ENCODE measurements at places on chromosomes 4 and X.

DNA sequence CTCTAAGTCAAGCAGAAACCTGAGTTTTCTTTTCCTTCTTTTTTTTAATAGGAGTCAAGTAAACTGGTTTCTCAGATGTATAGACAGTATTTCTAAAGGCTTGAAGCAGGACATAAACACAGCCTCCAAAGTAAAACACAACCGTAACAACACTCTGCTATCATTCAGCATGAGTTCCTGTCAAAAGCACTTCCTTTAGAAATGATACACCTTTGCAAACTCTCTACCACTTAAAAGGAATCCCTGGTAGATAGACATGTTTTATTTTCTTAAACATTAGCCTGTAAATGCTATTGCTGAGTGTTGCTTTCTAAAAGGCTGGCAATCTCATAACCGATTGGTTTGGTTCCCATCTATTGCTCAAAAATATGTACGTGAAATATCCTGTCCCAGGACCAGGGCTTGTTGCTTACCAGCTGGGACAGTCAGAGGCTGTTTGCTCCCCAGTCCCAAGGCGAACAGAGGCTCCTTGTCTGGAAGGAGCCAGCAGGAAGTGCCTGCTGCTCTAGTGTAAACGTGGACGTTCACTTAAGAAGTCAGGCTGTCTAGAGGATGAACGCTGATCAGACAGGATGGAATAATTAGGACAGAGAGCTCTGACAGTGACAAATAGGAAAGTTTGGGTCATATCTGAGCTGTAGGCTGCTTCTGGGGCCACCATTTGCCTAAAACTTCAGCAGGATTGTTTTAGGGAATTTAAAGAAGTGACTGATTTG is 173.9 kb upstream of the KLF3 start:
- DNase-seq, result peak; percentile 46

- DNase-seq, result peak; percentile 29
Observed at GRCh38 chrX:18415386-18415785, 10.0 kb upstream of the CDKL5 start.

GRCh38 chrX:152450076-152450475 is 1.0 kb downstream of the GABRA3 start:
- DNase-seq, result no peak

- DNase-seq, result peak; percentile 20
Observed at GRCh38 chrX:63784902-63785707, at the start of gene ARHGEF9. Gene ARHGEF9 (minus strand): TSS chrX:63785214. CDS start chrX:63785145, 69 bp downstream.

DNA sequence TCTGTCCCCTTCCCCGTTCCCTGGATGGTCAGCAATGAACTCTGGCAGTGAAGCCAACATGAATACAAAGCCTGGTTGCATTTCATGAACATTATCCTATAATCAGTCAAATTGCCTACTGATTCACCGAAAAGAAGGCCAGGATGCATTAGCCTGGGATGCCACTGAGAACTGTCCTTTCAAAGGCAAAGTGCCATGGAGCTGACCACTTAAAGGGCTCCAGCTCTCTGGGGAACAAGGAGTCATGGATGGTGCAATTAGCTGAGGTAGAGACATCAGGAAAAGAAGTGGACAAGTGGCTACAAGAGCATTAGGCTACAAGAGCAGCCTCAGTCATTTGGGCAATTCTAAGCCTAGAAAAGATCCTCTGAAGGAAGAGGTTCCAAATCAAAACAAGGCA is 69.0 kb downstream of the PARM1 start:
- no peak for DNase-seq

- no peak for DNase-seq
Observed at GRCh38 chr4:23202712-23203247, 510.0 kb downstream of the GBA3 start.

DNA sequence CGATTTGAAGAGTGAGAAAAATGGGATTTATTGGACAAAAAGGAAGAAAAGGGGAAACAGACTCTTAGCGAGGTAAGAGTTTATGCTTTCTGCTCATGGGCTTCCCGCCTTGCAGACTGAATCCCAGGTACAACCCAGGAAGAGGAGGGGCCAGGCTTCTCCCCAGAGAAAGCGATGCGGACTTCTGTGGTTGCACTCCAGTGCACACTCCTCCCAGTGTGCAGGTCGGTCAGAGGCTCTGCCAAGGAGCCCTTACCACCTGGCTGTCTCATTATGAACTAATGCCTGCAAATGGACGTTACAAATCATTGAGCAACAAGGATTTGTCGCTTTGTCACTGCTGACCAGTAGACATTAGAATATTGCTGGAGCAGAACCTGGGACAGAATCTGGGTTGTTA is 39.9 kb upstream of the GLRA2 start:
- DNase-seq, result no peak

DNA sequence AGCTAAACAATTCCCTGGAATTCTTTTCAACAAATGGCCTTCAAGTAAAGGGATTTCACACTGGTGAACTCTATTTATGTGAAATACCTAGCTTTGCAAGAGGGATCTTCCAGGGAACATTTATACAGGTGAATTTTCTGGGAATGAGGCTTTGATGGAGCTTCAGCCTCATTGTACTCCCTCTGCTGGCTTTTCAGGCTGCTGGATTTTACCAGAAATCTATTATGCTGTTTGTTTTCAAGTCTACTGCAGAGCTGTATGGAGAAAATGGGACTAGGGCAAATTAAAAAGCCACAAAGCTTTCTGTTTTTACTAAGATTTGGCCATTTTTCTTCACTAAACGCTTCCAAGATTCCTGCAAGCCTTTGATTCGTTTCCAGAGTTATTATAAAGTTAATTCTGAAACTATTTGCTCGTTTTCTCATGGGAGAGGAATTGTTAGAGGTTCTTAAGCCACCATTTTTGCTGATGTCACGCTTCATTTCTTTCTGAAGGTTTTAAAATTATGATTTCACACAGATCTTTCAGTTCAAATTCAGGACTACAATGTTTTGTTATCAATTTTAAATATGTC is 31.6 kb downstream of the KDM6A start:
- no peak for DNase-seq

- no peak for DNase-seq
Observed at GRCh38 chr4:15254236-15254880, 173.5 kb upstream of the C1QTNF7 start.

- no peak for DNase-seq
Observed at GRCh38 chr4:77927991-77928925, 65.6 kb downstream of the MRPL1 start.

- no peak for DNase-seq
Observed at GRCh38 chrX:150736475-150736874, 43.3 kb downstream of the MTMR1 start.

DNA sequence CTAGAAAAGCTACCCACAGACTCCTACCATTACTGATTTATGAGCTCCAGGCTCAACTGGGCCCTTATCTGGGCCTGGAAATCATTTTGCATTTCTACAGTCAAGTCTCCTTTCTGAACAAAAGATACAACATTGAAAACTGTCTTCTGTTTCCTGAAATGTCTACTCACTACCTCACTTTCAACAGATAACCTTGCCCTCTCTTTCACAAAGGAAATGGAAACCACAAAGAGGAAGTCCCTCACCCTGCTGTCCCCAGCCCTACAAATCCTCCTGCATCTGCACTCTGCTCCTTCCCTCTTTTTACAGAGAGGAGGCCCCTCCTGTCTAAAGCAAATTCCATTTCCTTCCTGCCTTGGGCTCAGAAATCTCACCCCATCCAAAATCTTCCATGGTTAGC is 24.8 kb upstream of the CYBB start:
- DNase-seq, result no peak

DNA sequence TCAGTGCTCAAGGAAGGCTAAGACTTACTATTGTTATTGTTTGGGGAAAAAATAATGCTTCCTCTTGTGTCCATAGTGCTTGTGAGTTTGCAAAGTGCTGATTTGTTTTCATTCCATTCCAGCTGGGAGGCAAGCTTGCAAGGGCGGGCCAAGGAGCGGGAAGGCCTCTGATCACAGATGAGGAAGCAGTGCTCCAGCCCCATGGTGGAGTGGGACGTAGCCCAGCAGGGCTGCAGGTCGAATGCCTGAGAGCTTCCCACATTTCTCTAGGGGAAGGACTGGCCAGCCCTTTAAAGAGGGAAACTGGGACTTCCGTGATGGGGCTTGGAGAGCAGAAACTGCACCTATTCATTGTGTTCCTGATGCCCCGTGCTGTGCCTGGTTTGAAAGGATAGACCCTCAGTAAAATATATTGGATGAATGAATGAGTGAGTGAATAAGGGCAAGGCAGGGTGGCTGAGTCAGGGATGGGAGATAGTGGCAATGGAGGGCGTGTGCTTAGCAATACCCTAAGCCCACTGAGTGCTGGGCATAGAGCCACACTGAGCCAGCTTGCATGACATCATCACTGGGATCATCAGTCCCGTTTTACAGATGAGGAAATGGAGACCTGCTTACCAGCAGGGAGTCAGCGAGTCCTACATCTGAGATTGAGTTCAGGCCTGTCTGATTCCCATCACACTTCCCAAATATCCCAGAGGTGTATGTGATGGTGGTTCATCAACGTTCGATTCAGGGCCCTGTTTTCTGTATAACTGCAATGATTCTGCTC is 17.9 kb upstream of the NSG1 start:
- DNase-seq, result no peak

DNA sequence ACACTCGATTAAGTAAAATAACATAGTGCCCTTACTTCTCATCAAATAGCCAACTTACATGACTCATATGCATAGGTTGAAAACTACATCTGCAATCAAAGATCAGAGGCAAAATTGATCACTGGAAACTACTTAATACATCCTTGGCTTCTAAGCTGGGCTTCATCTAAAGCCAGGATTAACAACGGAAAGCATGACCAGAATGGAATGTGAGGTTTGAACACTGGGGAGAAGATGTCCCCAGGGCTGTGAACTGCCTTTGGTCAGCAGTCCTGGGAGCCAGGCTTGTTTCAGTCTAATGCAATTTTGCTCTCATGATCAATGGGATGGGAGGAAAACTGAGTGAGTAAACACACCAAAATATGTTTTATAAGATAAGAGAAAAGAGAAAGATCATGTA is 192.5 kb upstream of the TTC29 start:
- DNase-seq, result peak; percentile 63

DNA sequence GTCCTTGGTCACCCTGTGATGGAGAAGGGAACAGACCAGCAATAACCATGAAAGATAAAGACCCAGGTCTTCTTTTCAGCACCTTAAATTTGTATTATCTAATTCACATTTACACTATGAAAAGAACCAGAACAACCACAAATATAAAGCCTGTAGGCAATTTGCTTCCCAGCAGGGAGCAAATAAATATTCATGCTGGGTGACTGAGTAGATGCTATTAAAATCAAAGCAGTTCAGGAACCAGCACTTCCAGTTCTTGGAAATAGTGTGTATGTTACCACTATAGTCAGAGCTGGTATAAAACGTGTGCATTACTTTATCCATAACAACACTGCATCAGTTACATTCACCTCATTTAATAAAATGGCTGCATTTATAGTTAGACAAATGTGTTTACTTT is 177.8 kb upstream of the ETNPPL start:
- DNase-seq, result no peak

DNA sequence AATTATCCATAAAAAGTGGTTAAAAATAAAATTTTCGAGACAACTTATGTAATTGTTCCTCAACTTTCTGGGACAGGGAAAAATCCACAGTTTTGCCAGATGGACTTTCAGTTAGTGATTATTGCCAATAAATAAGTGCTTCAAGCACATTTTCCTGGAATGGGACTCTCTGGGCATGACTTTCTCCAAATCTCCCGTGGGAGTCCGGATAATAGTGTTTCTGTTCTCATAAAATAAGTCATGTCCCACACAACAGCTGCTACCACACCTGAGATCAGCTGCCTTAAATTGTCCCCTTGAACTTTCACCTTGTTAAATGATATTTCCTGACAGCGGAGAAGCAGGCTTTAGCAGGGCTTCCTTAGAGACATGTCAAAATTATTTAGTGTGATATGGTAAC is 133.4 kb upstream of the NAP1L5 start:
- DNase-seq, result no peak

GRCh38 chrX:40527543-40527942 is 53.2 kb upstream of the ATP6AP2 start:
- DNase-seq, result no peak

- DNase-seq, result no peak
Observed at GRCh38 chr4:151678048-151678872, 82.5 kb downstream of the GATB start.

GRCh38 chrX:19956306-19956705 is 34.6 kb downstream of the BCLAF3 start:
- no peak for DNase-seq
